RPMI8226 (cell line): ENCODE measurements at places on chromosomes 3 and 15.
A peak's percentile ranks its signal among the peaks of the same experiment; 100 is the strongest.

GRCh38 chr15:46523701-46524100, 888.9 kb downstream of the SQOR start:
- no peak for DNase-seq

DNA sequence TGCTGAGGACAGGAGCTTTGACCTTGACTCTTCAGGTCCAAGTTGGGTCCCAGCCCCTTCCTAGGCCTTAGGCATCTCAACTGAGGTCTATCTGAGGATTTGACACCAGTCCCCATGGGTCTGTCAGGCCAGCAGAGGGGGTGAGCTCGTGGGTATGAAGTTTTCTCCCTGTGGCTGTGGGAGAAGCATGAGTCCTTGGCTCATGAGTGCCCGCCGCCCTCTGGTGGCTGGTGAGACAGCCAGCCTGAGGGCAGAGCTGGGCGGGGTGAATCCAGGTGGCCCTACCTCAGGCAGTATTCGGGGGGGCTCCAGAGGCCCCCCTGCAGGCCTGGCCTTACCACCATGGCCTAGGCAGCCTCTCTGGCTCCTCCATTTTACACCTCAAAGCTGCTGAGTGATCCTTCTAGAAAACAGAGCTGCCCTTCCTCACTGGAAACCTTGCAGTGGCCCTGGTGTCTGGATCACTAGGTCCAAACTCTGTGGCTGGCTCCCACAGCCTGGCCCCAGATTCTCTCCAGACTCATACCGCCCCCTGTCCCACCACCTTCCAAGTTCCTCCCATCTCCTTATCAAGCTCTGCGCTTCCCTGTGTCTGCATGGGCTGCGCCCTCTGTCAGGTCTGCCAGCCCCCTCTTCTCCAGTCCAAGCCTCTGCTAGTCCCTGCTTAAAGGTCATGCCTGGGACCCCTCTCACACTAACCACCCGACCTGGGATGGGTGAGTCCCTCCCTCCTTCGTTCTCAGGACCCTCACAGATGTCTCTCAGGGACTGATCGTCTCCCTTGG, 16.1 kb downstream of the SH2D7 start:
- peak; percentile 89 for DNase-seq

DNA sequence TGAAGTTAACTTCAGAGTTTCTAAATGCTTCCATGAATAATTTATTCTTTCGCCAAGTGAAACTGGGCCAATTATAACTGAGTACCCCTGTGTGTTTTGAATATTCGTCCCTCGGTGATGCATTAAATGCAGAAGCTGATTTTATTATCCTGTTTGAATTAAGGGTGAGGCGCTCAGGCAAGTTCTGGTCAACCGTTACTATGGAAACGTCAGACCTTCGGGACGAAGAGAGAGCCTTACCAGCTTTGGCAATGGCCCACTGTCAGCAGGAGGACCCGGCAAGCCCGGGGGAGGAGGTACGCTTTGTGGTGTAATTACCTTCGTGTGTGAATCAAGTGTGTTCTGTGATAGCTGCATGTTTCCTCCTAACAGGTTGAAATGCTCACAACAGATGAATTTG, 239.8 kb downstream of the ITPR1 start:
- DNase-seq = no peak

DNA sequence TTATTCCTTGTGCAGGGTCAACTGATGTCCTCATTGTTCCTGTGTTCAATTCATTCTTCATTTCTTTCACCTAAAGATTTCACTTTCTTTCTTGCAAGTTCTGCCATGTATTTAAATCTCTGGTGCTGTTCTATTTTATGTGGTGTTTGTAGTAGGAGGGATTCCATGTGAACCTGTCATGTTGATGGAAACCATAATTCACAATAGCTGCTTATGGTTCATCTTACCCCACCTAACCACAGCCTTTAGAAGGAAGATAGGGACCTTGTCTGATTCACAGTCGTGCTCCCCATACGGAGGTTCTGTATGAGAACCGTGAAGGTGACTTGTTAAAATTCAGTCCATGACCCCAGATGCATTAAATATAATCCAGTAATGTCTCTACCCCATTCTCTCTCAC, 21.9 kb downstream of the SLCO2A1 start:
- DNase-seq = no peak

DNA sequence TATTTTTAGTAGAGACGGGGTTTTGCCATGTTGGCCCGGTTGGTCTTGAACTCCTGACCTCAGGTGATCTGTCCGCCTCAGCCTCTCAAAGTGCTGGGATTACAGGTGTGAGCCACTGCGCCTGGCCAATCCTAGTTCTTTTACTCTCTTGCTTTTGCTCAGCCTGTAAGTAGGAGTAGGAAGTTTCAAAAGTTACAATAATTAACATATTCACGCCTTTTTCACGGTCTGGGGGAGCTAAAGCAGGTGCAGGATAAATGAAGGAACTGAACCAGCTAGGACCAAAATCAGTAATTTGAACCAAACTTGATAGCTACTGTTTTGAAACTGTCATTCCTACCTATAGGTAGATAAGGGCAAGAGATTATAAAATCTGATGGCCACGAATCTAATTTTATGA, 98.5 kb downstream of the CACNA1D start:
- no peak for DNase-seq

DNA sequence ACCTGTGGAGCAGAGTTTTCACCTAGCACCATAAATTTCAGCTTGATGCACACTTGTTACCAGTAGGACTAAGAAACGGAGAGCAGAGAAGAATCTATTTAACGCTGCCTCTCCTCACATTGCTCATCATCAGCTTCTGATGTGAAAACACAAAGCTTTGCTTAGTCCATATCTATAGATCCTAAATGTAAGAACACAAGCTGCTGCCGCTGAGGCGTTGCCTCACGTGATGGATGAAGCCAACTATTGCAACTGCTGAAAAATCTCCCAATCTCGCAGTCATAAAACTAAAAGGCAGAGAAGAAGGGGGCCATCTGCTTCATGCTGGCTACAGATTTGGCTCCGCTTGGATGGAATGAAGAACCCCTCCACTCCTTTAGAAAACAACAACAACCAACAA, 42.7 kb downstream of the CADPS start:
- no peak for DNase-seq

DNA sequence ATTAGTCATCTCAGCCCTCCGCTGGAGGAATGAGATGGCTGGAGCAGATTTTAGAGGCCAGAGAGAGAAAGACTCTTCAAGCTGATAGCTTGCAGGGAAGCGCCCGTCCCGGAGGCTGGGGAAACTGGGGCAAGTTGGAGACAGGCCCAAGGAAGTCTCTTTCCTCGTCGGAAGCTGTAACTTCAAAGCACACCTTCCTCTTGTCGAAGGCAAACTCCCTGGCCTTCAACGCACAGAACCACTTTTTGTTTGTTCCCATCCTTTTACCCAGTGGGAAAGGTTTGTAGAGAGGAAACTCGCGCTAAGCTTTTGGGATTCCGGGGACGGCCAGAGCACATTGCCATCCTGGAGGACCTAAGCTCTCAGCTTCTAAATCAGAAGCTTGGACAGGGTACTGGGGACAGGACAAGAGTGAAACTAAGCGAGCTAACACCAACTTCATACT, 900 bp upstream of the EOMES start:
- DNase-seq = no peak

DNA sequence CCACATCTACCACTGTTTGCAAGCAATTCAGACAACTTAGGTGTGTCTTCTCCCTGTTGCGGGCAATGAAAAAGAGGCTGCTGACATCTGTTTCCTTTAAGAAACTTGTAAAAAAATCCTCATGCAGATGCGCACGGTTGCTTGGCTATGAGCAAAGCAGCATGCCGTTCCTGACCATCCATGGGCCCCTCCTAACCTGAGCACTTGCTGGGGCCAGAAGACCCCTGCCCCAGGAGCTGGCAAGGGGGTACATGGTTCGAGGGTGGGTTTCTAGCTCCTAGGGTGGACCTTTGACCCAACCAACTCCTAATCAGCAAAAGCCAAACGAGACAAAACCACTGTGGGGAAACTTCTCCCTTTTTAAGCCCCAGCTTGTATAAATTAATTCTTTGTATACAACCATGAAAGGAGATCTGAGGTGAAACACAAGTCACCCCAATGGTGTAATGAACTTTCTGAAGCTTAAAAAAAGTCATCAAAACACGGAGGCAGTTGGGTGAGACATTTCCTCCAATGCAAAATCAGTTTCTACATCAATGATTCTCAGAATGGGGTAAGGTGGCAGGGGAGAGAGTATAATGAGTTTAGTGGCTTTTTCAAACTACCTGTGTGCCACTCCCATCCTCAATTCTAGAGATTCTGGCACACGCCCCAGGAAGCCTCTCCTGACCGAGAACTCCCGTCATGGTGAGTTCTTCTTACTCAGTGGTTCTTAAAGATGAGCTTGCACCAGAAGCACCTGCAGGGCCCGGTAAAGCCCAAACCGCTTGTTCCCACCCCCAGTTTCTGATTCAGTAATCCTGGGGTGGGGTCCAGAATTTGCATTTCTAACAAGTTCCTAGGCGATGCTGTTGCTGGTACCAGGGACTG, 44.1 kb downstream of the CPN2 start:
- peak; percentile 82 for DNase-seq

- no peak for DNase-seq
Measured at GRCh38 chr3:79467721-79468120, 300.1 kb downstream of the ROBO1 start.

- DNase-seq = peak; percentile 7
Measured at GRCh38 chr3:107430996-107431245, 53.7 kb downstream of the CCDC54 start.

DNA sequence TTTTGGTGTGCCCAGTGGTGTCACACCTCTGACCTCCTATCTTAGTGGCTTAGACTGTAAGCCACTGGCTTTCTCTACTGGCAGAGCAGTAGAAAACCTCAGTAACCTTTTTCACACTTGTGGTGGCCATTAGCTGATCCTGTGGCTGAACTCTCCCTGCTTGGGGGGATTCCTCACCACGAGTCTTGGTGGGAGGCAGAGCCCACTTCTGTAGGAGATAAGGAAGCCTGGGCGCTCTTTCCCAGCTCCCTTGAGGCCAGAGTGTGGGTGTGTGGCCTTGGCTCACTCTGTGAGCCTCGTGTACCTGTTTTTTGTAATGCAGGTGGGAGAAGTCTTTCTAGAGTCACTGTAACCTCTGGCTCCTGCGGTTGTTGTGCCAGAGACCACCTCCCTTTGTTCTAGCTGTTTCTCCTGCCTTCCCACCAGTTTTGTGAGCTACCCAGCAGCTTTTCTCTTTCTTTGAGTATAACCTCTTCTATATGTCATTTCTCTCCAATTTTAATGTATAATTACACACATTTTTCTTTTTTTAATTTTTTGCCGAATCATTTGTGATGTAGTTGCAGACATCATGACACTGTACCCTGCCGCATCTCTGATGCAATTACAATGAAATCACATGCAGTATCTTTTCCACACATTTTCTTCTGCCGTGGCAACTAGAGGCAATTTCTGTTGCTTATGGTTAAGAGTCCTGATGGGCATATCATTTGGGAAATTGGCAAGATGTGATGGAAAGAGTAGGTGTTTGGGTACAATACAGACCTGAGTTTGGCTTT, 13.8 kb downstream of the XCR1 start:
- DNase-seq = no peak

DNA sequence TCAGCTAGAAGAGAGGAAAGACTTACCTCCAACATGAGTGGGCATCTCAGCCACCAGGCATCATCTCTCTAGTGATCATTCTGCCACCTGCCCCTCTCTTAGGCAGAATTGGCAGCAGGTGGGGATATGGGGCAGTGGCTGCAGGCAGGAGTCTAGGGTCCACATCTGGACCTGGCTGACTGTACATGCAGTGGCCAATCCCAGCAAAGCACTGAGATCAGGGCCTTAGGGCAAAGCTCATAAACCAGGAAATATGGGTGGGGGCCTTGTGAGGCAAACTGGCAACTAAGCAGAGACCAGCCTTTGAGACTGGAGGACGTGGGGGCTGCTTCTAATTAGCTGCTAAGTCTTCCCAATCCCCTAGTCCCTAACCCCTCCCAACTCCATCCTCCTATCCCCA, 12.9 kb downstream of the POMGNT2 start:
- no peak for DNase-seq

GRCh38 chr3:52028572-52028971, 27.8 kb downstream of the DUSP7 start:
- no peak for DNase-seq

- no peak for DNase-seq
Measured at GRCh38 chr15:31402003-31402402, 75.4 kb downstream of the KLF13 start.

- no peak for DNase-seq
Measured at GRCh38 chr3:140296796-140297352, 361.9 kb downstream of the CLSTN2 start.

- DNase-seq = no peak
Measured at GRCh38 chr3:12288182-12289129, at the start of gene PPARG. PPARG (plus strand) TSS chr3:12289070; CDS start chr3:12379712, 90,642 bp downstream.

- no peak for DNase-seq
Measured at GRCh38 chr3:48219543-48219942, 3.8 kb upstream of the CAMP start.

DNA sequence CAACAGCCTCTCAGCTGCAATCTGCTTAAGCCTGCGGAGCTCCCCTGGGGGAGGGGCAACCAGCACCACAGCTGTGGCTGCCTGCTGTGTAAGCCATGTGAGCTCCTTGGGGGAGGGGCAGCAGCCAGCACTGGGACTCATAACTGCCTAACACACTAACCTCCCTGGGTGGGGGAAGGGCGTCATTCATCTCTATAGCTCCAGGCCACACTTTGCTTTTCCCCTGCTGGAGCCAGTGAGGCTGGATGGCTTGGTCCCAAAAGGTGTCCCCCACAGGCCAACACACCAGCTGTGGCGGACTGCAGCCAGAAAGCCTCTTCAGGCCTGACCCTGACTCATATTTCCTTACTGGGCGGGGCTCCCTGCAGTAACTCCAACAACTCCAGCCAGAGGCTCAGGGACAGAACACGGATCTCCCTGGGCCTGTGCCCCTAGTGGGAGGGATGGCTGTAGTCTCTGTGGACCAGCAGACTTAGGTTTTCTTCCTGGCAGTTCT, 129.8 kb downstream of the PPM1L start:
- DNase-seq = peak; percentile 89

- DNase-seq = no peak
Measured at GRCh38 chr3:149850787-149851584, 38.0 kb downstream of the RNF13 start.

GRCh38 chr15:90665288-90666134, 51.6 kb upstream of the BLM start:
- DNase-seq = peak; percentile 54

DNA sequence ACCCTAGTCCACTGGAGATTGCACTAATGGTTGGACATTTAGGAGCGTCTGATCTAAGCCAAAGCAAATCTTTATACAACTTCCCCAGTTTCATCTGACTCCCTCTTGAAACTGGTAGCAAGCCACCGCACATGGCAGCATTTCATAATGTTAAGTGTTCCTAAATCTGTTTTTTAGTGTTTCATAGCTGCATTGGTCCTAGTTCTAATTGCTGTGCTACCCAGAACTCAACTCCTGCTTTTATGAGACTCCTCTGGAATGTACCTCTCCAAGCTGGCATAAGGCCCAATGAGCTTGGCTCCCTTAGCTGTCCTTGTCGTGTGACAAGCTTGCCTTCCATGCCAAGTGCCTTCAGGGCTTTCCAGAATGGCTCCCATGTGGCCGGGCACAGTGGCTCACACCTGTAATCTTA, 65.3 kb upstream of the FLNB start:
- DNase-seq = no peak

- DNase-seq = no peak
Measured at GRCh38 chr3:149634573-149634972, 23.3 kb downstream of the WWTR1 start.

- no peak for DNase-seq
Measured at GRCh38 chr3:171815973-171816595, 5.8 kb upstream of the PLD1 start.
